ENCODE measurements at places on chromosomes 4 and X.

DNA sequence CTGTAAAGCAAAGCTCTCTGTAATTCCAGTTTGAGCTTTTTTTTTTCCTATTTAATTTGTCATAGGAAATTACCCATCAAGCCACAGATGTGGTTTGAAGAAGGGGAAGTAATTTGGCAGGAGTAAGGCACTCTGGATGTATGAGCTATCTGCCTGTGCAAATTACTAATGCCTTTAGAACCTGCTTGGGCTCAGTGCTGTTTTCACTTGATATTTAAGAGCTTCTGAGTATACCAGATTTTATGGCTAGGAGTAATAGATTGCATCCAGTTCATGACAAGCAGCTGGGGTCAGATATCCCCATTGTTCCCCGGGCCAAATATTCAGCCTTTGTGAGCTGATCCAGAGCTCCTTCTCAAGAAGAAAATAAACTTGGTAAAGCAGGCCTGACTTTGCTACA, 89.1 kb downstream of the DCAF8L2 start:
- DNase-seq = no peak

GRCh38 chr4:138010639-138011038, 231.5 kb downstream of the SLC7A11 start:
- DNase-seq = no peak

DNA sequence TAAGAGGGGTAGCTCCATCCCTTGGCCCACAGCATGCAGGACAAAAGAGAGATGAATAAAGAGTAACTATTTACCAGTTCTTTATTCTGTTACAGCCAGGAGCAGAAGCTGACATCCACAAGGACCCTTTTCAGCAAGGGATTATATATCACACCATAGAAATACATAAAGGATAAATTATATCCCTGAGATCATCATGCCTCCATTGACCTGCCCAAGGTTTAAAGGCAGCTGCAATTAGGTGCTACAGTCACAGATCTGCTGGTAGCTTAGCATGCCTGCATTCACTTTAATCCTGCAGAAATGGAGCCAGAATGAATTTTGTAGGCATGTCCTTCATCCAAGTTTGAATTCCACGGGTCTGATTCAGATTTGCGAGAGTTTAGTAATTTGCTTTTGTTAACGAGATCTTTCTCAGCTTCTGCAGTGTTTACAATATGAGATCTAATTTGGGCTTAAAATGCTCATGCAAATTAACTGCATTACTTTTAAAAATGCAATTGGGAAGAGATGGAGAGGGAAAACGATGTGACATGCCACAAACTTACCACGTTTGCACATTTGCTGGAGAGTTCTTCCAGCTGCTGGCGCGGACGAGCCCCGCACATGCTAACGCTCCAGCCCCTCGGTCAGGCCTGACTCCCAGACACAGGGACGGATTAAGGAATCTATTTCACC, 327.0 kb upstream of the NOCT start:
- DNase-seq = no peak

GRCh38 chr4:126614356-126614855, 1018.4 kb upstream of the INTU start:
- no peak for DNase-seq

- peak; percentile 78 for DNase-seq
These were observed 96.4 kb downstream of the PGRMC2 start for GRCh38 chr4:128191115-128191781.

DNA sequence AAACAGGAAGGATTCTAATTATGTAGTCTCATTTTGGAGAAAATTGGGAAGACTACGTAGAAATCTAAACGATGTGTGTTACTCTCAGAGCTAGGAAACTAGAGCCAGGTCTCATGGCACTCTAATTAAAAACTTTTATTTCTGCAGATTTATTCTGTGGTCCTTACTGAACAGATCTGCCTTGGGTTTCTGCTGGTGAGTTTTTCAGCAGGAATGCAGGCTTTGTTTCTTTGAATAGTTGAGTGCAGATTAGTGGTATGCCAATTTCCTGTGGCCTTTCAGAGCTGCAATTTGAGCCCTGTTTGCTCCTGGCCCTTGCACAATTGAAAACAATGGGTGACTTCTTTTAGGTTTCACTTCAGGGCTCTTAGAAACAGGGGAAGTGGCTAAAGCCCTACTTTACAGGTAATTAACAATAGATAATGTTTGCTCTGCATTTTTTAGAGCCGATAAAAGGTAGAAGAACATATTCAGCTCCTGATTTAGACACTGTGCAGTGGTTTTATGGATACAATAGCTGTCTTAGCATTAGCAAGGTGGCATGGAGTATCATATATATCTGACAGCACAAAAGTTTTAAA, 21.8 kb downstream of the SPRY1 start:
- no peak for DNase-seq

- DNase-seq = peak; percentile 87
These were observed 4.4 kb downstream of the GPRIN3 start for GRCh38 chr4:89303177-89303576.

Data from CD4-positive, alpha-beta T cell treated with Interleukin-4 for 4 hours (primary cell).